Epithelial cell of proximal tubule (primary cell): ENCODE measurements at places on chromosomes 1 and 21. TPM values are rescaled to one million over a fixed set of nuclear protein-coding genes. Genes with fewer than 3 reads are reported as not detected.

The GTF2B gene
- total RNA-seq: 26.2 and 35.9 TPM in 2 replicates

The BMP8B gene
- 0.58 and 1.9 TPM in 2 replicates for total RNA-seq

DNA sequence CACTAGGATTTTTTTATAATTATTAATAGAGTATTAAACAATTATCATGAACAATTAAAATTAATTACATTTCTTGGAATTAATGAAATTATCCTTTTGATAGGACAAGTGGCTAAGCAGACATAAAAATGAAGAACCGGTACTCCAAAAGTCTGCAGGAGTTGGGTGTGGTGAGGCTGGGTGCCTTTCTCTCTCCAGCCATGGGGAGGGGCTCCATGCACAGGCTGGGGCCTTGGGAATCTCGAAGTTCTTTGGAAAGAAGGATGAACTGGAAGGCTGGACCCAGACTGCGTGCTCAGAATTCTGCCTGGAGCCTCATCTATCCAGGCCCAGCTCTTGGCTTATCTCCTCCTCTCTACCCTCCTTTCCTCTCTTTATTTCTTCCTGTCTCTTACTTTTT is 94.1 kb downstream of the ACTL8 start:
- DNase-seq: no peak

- DNase-seq: no peak
These were observed 26.1 kb downstream of the SLC6A17 start for GRCh38 chr1:110176299-110176956.

The SERBP1 gene
- total RNA-seq: 307 and 412 TPM in 2 replicates

The ADAMTSL4 gene
- 0.80 and 7.3 TPM in 2 replicates for total RNA-seq

The SPAG17 gene
- 0.14 and 1.2 TPM in 2 replicates for total RNA-seq

DNA sequence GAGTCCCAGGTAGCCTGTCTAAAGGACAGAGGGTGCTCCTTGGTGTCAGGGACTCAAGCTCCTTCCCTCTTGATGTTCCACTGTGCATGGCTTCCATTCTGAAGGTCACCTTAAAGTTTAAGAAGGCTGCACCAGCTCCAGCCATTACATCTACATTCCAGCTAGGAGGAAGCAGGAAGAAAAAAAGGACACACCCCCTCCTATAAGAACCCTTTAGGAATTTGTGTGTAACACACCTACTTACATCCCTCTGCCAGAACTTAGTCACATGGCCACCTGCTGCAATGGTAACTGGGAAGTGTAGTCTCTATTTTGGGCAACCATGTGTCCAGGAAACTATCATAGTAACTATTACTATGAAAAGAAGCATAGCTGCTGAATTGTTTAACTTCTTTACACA is 161.6 kb upstream of the KLHDC7A start:
- DNase-seq: no peak

DNA sequence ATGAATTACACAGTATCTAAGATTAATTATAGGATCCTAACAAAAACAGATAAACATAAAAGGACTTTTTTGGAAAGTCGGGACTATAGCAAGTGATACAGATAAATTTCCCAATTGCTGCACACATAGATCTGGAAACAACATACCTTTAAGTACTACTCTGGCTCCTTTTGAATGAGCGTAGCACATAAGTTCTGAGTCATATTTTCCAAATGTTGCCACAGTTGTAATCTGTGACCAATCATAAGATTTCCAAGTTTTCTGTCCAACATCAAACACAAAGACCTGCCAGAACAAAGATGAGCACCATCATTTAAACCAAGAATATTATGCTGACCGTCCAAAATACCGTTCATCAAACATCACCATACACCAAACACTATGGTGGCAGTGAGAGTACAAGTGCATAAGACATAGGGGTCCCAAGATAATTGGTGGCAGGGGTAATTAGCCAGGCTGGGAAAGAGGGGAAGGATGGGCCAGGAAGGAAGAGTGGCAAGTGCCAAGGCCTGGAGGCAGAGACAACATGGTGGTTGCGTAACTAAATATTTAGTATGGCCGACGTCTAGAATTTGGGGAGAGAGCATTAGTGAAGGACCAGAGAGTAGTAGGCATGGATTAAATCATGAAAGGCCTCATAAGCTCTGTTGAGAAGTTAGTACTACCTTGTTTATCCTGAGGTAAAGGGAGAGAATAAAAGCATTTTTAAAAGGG is 3.6 kb downstream of the CTBS start:
- no peak for DNase-seq

The LCE1B gene
- not detected in 2 replicates for total RNA-seq

DNA sequence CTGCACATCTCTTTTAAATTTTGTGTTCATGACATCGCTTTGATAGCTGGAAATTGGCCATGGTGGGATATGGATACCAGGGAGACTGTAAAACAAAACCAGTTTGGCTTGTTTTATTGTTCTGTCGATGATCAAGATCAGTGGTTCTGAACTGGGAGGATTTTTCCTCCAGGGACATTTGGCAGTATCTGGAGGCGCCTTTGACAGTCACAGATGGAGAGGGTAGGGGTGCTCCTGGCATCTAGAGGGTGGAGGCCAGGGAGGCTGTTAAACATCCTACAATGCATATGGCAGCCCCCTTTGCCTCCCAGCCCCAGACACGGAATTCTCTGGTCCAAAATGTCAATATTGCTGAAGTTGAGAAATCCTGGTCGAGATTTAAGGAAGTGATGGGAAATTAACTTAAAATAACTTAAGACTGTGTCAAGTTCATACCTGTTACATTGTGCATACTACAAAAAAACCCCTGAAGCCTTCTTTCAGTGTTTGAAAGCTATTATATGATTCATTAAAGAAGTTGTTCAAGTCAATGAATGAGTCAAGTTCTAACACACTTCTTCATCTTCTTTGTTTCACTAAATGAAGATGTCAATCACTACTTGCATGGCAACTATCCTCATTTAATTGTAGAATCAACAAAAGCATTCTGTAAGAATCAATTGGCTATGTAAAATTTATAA is 150.9 kb downstream of the KCNJ6 start:
- DNase-seq: no peak

- DNase-seq: no peak
These were observed 45.3 kb downstream of the GPATCH2 start for GRCh38 chr1:217585577-217585976.

DNA sequence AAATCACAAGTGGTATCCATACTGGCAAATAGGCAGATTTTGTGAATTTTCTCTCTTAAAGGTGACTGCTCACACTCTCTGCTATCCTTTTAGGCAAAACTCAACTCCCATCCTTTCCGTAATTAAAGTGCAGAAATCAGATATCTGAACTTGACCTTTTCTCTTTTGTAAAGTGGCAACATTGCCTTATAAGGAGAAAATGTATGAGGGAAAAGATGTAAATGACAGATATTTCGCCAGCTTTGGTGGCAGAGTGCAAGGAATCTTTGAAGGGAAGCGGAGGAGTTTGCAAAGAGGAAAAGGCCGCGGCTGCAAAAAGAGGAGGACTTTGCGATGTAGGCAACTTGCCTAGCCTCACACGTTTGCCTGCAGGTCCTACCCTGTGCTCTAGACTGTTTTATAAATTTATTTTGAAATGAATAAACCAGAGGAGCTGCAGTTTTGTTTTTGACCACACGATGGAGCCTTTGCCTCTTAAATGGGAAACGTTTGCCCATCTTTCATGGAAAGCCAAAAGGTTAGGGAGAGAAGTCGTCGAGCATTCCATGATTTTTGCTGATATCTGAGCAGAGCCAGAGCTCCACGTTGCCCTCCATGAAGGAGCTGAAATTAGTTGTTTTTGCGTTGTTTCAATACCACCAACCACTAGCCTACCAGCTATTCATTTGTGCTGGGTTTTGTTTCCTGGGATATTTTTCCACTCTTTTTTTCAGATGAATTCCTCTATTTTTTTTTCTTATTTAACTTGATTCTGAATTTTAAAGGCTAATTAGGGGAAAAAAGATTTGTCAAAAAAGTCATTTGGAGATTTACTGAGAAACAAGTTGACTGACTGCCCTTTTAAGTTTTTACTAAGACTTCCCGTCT is 242.3 kb downstream of the LMX1A start:
- no peak for DNase-seq

DNA sequence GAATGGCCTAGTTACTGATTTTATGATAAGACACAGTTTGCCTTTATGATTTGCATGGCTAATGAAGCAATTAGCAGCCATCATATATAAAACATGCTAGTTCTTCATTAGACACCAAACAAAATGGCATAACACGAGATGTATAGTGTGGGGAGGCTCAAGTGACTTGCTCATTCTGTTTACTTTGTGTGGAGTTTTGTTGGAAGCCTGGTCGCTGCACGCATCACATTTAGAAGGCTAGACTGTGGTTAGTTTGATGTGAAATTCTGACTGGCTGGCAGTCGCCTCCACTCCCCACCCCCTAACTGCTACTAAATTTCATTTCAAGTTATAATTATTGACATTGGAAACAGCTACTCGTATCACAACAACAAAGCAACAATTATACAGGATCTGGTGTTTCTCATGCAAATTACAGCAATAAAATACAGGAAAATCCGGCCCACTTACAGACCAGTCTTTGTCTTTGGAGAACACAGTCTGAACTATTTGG is 356.1 kb downstream of the LMO4 start:
- no peak for DNase-seq

The NPHS2 gene
- not detected in 2 replicates for total RNA-seq

The RAD54L gene
- total RNA-seq: 23.6 and 30.6 TPM in 2 replicates

DNA sequence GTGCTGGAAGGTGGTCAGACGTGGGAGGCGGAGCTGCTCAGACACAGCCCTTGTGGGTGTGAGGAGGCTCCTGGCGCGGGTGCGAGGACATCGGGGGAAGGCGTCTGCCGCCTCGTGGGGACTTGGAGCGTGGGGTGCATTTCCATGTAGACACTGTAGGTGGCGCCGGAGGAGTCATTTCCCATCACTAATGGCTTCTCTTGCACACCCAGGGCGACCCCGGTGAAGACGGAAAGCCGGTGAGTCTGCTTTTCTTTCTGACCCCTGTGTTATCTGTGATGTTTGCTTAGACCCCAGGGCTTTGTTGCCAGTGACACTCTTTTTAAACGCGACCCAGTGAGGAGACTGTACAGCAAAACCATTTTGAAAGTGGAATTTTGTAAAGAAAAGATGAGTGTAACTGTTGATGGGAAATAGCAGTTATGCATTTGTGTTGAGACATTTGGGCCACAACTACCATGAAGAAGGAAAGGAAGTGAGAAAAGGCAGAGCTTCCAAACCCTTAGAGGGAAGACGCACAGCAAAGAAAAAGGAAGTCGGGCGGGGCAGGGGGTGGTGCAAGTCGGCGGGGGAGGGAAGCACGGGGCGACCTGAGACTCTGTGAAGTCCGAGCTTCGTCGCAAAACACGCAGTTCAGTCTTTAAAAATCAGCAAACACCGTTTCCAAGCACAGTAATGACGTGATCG is 64.0 kb downstream of the SLC19A1 start:
- DNase-seq: no peak

- DNase-seq: no peak
These were observed 22.5 kb downstream of the ZNF670 start for GRCh38 chr1:247056071-247056470.

DNA sequence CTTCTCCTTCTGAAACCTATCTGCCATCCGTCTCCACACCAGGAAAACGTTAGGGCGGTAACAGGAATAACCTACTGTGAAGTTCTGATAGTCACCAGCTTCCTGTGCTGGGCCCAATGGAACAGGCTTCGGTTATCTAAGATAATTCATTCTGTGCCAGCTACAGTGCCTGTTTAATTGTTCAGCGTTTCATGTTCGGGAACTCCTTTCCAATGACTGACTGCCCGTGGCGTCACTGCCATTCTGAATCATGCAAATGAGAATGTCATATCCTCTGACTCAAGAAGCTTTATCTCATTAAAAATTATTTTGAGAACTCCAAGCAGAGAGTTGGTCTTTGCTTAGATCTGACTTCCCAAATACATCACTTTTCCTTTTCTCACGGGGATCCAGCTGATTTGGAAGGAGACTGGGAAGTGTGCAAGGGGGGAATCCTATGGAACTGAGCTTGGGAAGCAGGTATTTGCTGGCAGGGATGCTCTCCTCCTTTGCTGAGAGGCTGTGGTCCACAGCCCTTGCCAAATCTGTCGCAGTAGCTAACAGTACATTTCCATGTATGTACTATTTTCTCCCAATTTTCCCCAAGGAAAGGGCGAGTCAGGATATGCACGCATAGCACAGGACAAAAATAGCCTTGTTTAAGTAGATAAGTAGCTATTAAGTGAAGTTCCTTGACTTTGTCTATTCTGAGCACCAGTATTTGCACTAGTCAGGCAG is 358.7 kb downstream of the LTN1 start:
- no peak for DNase-seq

DNA sequence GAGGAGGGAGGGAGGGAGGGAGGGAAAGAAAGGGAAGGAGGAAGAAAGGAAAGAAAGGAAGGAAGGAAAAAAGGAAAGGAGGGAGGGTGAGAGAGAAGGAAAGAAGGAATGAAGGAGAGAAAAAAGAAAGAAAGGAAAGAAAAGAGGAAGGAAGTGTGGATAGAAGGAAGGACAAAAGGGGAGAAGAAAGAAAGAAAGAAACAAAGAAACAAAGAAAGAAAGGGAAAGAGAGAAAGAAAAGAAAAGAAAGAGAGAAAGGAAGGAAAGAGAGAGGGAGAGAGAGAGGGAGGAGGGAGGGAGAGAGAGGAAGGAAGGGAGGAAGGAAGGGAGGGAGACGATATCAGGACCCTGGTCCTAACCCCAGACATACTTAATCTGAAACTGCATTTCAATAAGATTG is 146.2 kb upstream of the ZC3H11B start:
- DNase-seq: no peak

DNA sequence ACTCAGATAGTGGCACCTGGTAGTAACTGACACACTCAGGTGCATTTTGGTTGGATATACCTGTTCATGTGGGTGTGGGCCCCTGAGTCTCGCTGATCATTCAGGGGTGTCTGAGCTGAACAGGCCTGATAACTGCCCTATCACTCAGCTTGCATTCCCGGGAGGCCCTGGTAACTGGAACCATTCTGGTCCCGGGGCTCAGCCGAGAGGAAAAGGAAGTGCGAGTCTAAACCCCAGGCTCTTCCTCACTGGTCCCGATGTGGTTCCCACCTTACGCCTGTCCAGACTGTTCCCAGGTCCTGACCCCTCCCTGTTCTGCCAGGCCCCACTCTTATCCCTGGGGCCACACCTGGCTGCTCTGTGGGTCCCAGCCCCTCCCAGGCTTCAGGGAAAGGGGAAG is 11.7 kb upstream of the CDK18 start:
- DNase-seq: no peak
